ENCODE measurements at places on chromosomes 2 and 18. TPM values are rescaled to one million over a fixed set of nuclear protein-coding genes. Genes with fewer than 3 reads are reported as not detected.

The LCT gene
- total RNA-seq: 0.07 TPM

The GRHL1 gene
- 0.85 TPM for total RNA-seq

The CYTIP gene
- not detected for total RNA-seq

The HTRA2 gene
- total RNA-seq: 34.3 TPM
